Suppressor macrophage treated with lipopolysaccharide for 1 hour (primary cell): ENCODE measurements at places on chromosomes 13 and 19.

DNA sequence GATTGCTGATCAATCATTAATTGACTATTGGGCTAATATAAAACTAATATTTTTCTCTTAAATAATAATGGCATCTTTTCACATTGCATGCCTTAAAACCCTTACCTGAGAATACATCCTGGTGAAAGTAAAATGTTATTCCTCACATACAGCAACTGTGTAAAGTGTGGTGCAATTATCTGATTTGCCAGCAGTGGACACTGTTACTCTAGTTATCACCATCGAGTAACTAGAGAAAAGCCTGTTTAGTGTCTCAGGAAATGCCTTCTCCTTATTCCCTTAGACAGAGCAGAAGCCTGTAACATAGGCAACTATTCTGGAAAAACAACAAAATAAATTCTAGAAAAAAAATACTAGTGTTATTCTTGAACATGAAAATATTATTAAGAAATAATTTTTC is 459.8 kb downstream of the FGF14 start:
- no peak for DNase-seq

DNA sequence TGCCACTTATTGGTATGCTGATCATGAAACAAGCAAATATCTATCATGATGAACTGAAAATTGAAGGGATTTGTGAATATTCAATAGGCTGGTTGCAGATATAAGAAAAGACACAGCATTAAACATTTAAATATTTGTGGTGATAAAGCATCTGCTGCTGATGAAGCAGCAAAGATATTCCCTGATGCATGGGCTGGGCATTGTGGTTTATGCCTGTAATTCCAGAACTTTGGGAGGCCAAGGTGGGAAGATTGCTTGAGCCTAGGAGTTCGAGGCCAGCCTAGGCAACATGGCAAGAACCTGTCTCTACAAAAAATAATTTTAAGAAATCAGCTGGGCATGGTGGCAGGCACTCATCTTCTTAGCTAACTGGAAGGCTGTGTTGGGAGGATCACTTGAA is 54.5 kb downstream of the GPR180 start:
- no peak for DNase-seq

- peak; percentile 58 for DNase-seq
Observed at GRCh38 chr13:79837741-79838450, 356.9 kb downstream of the NDFIP2 start.

- DNase-seq: no peak
Observed at GRCh38 chr13:111961236-111961635, 105.7 kb upstream of the SOX1 start.

- DNase-seq: no peak
Observed at GRCh38 chr19:19610376-19611202, 7.9 kb downstream of the PBX4 start.

DNA sequence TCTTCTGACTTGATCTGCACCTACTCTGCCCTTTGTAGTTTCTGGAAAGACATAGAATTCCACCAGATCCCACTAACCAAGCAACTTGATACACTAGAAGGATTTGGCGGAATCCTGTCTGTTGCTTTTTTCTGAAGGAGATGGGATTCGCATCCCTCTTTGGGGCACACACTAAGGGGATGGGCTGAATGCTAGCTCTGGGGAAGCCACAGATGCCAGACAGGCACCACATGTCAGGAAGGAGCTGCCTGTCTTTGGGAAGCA is 52.1 kb downstream of the SERP2 start:
- DNase-seq: no peak

- DNase-seq: no peak
Observed at GRCh38 chr13:112573710-112574109, 14.2 kb downstream of the TUBGCP3 start.

DNA sequence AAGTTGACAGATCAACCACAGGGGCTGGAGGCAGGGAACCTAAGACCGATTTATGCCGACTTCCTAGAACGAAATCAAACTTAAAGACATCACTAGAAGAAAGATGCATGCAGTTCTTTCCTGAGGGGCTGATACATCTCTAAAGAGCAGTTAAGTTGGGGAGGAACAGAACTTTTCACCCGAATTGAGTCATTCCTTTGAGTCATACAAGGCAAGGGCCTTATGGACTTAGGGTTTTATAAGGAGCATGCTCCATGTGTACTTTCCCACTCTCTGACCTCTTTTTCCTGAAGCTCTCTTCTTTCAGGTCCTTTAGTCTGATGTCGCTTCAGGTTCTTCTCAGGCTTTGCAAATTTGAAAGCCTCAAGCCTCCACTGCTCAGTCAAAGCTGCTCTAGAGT is 7.9 kb upstream of the FBXL3 start:
- DNase-seq: peak; percentile 85

DNA sequence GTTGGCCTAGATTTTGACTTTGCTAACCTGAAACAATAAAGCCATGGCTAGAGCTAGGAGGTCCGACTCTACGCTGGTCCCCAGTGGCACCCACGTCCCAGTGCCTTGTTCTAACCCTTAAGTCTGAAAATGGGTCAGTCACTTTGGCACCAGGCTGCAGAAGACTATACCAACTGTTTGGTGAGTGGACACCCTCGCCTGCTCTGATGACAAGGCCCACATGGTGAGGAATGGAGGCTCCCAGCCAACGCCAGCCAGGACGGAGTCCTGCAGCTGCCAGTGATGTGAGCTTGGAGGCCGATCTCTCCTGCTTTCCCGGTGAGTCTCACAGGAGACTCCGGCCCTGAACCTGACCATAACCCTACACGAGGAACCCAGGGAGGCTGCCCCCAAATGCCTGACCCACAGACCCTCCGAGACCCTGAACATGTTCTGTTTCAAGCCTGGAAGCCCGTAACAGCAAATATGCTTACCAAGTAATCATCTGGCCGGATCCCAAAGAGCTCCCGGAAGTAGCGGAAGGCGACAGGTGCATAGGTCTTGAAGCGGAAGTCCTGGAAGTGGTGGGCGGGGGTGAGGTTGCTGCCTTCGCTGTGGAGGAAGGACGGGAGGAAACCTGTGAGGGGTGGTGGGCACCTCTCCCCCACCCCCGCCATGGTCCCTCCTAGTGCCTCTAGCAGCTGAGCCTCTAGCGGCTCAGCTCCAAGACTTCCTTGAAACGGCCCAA is 34.1 kb upstream of the CACTIN start:
- no peak for DNase-seq

GRCh38 chr13:68905186-68905585 is 1202.4 kb upstream of the ATXN8OS start:
- DNase-seq: no peak

- no peak for DNase-seq
Observed at GRCh38 chr19:43148233-43148632, 38.1 kb downstream of the PSG5 start.

GRCh38 chr13:114079601-114080536 is 52.6 kb downstream of the RASA3 start:
- no peak for DNase-seq

- no peak for DNase-seq
Observed at GRCh38 chr13:74921326-74921725, 560.6 kb downstream of the TBC1D4 start.

- no peak for DNase-seq
Observed at GRCh38 chr13:113886561-113887112, 22.8 kb upstream of the GAS6 start.

GRCh38 chr13:63436325-63436668 is 2020.6 kb upstream of the PCDH20 start:
- no peak for DNase-seq

DNA sequence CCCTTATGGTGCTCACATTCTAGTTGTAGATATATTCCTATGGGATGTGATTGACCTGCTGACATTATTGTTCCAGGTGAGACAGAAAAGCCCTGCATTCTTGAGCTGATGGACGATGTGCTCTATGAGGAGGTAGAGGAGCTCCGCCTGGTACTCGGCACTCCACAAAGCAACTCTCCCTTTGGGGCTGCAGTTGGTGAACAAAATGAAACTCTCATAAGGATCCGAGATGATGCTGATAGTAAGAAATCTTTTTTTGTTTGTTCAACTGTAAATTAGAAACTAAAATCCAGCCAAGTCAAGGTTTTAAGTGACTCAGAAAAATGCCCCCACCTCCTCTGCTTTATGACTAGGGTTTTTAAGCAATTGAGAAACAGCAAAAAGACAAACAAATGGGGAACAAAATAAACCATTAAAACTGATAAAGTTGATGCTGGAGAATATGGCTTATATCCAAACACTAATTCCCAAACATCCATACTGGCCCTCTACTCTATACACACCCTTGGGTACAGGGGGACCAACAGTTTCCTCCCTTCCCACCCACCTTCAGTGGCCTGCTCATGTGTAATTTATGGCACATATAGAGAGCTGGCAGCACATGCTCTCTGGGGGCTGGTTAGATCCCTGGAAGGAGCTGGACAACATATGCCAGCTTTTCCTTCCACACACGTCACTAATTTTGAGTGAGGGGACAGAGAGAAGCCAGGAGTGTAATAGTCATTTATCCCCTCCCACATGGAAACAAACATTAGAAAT is 139.6 kb downstream of the STOML3 start:
- DNase-seq: no peak

DNA sequence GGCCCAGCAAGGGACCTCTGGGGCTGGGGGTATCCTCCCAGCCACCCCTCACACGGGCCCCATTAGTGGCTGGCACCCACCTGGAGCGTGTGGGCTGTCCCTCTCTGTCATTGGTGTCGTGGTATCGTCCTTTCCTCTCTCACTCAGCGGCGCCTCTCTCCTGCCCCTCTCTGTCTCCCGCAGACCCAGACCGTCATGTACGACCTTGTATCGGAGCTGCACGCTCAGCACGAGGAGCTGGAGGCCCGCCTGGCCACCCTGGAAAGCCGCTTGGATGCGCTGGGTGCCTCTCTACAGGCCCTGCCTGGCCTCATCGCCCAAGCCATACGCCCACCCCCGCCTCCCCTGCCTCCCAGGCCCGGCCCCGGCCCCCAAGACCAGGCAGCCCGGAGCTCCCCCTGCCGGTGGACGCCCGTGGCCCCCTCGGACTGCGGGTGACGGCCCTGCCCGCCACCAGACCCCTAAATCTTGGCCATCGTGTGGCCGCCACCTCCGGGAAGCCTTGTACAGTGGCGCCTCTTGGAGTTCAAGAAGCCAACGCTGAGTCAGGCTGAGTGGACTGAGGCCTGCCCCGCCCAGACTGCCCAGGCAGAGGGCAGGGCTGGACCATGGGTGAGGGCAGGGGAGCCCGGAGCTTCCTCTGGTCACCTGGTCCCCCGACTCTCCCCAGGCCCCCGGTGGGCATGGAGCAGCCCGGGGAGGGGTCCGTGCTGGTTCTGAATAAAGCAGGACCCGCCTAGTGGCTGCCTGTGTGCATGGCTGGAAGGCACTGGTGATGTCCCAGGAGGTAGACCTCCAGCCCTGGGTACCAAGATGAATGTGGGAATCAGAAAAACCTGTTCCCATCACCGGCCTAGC is 9.8 kb upstream of the ARRDC2 start:
- peak; percentile 40 for DNase-seq

GRCh38 chr13:19961489-19961888 is 3.0 kb downstream of the ZMYM2 start:
- DNase-seq: peak; percentile 48

DNA sequence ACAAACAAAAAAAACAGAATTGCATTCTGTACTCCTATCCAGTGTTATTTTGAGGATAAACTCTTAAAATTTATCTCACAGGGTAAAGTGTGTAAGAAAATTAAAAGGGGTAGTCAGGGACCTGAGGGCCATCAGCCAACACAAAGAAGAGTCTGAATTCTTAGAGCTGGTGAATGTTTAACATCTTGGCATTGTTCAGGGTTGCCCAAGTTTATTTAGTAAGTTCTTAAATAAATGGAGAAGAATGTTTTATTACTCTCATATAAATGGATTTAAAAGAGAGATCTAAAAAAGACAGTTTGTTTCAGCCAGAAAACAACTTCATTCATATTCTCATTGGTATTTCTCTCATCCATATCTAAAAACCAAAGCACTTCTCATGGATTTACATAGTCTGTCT is 171.7 kb downstream of the LACC1 start:
- no peak for DNase-seq

DNA sequence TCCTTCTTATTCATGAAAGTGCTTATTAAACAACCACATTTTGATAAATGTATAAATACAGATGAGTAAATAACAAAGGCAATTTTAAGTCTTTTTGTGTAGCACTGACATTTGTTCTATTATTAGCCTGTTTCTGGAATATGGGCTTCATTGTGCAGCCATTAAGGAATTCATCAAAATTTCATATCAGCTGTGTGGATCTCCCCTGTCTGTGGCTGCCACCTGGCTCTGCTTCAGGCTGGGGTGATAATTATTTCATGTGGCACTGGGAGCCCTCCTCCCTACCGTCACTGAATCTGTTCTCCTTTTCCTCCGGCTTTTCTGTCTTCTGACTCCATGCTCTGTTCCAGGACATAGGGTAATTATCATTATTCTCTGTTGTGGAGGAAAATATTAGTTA is 57.1 kb downstream of the LMO7 start:
- DNase-seq: no peak

DNA sequence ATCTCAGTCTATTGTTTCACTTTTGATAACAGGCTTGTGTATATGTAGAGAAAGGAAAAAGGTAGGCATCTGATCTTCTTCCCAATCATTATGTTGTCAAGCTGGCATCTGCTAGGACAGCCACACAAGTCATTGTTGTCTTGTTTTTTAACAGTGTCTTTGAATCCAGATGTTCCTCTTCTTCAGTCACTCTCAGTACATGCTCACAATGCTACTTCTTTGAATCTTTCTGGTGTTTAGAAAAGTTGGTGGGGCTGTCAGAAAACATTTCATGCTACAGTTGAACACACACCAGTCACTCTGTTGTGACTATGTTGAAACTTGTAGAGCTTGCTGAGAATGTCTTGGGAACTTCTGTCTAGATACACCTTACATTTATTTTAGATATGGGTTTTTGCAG is 1231.4 kb upstream of the MIR17HG start:
- no peak for DNase-seq

DNA sequence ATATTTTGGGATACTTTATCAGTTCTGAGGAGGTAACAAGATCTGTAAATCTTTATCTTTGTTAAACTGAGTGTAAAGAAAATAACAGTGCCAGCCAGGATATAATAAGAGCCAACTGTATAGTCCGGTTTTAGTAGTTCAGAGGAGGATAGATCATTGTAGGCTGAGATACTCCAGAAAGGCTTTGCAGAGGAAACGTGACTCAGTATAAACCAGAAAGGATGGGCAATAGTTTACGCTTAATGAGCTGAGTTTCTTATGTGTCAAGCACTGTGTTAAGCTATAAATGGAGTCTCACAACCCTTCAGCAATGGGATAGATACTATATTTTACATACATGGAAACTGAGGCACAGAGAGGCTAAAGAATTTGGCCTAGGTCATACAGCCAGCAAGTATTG is 3.8 kb downstream of the RFXAP start:
- DNase-seq: peak; percentile 4

DNA sequence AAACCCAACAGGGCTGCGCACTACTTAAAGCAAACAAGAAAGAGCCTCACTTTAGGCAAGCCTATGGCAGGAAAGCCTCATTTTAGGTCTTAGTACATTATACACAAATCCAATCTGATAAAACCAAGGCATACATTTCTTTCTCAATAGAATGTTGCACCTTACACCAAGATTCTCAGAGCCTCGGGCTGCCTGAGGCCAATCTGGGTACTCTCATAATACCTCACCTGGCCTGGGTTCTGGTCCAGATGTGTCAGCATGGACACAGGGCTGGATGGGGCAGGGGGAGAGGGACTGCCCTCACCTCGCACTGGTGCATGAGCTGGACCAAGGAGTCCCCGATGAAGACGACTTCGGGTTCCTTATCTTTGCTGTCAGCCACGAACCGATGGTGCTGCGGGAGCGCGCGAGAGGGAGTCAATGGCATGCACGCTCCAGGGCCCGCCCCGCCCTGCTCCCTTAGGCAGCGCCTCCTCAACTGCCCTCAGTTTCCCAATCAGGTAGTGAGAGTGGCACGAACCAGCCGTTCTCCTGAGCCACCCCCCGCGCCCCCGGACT is at the start of gene PRR19:
Gene PRR19, plus strand, starts transcription at position 487 of the 558 bp plus-strand sequence. CDS start 7,453 bp downstream, outside the sequence.
- DNase-seq: no peak
